ENCODE measurements at places on chromosomes 13 and 19.

- no peaks in the 10 kb centered on the region for H3K27me3 ChIP-seq
- no peak overlapping the region for H3K4me3 ChIP-seq
- DNase-seq, result no peak
- no peak overlapping the region for H3K27ac ChIP-seq
- peaks cover 8% of the 10 kb centered on the region for H3K36me3 ChIP-seq
These were observed 29.8 kb downstream of the DZIP1 start for GRCh38 chr13:95614641-95615245.

GRCh38 chr19:55152017-55152416 lies 3.0 kb upstream of the TNNT1 start:
- no peaks in the 10 kb centered on the region for H3K4me1 ChIP-seq
- no peaks in the 10 kb centered on the region for H3K27me3 ChIP-seq
- DNase-seq, result no peak
- H3K4me3 ChIP-seq, result no peak overlapping the region
- no peaks in the 10 kb centered on the region for H3K36me3 ChIP-seq

GRCh38 chr19:48403606-48404005 lies 10.1 kb downstream of the GRIN2D start:
- no peak overlapping the region for H3K4me3 ChIP-seq
- H3K4me1 ChIP-seq, result peaks cover 1% of the 10 kb centered on the region
- DNase-seq, result peak; percentile 91

DNA sequence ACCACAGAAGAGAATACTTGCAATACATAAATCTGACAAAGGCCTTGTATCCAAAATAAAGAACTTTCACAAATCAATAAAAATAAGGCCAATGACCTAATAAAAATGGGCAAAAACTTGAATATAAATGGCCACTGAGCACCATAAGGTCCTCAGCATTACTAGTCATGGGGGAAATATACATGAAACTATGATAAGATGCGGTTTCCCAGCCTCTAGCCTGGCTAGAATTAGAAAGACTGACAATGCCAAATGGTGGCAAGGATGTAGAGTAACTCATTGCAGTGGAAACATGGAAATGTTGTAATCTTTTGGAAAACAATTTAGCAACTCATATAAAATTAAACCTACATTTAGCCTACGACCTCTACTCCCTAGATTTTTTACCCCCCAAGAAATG lies 227.1 kb downstream of the GGACT start:
- DNase-seq, result no peak
- H3K4me3 ChIP-seq, result no peak overlapping the region
- no peaks in the 10 kb centered on the region for H3K27me3 ChIP-seq
- no peak overlapping the region for H3K27ac ChIP-seq
- H3K36me3 ChIP-seq, result no peaks in the 10 kb centered on the region
- peaks cover 2% of the 10 kb centered on the region for H3K4me1 ChIP-seq

DNA sequence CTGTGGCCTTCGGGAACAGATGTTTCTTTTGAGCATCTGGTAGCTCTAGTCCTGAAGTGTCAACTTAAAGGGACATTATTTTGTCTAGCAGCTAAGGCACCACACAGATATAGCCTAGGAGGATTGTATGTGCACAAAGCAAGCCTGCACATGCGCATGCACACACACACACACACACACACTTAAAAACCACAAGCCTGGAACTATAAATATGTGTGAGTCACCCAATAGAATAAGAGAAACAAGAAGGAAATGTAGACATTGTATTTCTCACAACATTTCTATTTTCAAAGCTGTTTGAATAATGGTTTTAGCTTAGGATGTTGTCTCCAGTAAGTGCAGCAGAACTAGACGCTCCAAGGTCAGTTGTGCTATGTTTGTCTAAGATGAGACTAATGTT lies 516.5 kb downstream of the SUCLA2 start:
- DNase-seq, result no peak
- H3K27me3 ChIP-seq, result no peaks in the 10 kb centered on the region
- H3K4me3 ChIP-seq, result no peak overlapping the region
- no peaks in the 10 kb centered on the region for H3K36me3 ChIP-seq

- H3K4me1 ChIP-seq, result no peaks in the 10 kb centered on the region
- no peaks in the 10 kb centered on the region for H3K27me3 ChIP-seq
- H3K36me3 ChIP-seq, result no peaks in the 10 kb centered on the region
- DNase-seq, result no peak
- H3K27ac ChIP-seq, result no peak overlapping the region
- no peak overlapping the region for H3K4me3 ChIP-seq
These were observed 13.6 kb downstream of the EPN1 start for GRCh38 chr19:55688422-55689218.

DNA sequence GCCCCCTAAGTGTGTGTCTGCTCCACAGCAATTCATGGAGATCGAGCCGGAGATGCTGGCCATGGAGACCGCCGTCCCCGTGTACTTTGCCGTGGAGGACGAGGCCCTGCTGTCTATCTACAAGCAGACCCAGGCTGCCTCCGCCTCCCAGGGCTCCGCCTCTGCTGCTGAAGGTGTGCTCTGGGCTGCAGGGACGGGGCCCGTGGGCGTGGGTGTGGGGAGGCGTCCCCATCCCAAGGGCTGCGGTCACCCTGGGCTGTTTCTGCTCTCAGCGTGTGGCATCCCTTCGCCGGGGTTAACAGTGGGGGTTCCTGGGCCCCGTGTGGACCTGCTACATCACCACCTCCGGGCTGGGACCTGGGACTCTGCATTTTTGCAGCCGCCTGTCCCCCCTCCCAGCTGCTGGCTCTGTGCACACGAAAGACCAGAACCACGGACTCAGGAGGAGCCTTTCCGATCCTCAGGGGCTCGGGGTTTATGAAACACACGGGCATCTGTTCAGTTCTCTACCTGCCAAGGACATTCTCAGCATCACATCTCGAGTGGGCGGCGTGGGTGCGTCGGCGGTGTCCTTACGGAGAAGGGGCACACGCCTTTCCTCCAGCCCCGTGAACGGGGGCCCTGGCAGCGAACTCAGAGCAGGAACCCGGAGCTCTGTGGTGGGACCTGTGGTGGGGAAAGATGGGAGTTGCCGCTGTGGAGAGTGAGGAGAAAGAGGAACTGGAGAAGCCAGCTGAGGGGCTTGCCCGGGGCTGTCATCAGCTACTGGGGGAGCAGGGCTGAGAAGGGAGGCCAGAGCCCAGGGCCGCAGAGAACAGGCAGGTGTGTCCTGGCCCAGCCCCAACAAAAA lies 7.8 kb downstream of the NCLN start:
- no peak overlapping the region for H3K4me3 ChIP-seq
- H3K36me3 ChIP-seq, result no peaks in the 10 kb centered on the region
- no peak for DNase-seq
- H3K27me3 ChIP-seq, result no peaks in the 10 kb centered on the region
- no peaks in the 10 kb centered on the region for H3K4me1 ChIP-seq
- no peak overlapping the region for H3K27ac ChIP-seq

- H3K27me3 ChIP-seq, result no peaks in the 10 kb centered on the region
- H3K36me3 ChIP-seq, result no peaks in the 10 kb centered on the region
- no peak overlapping the region for H3K27ac ChIP-seq
- H3K4me1 ChIP-seq, result no peaks in the 10 kb centered on the region
These were observed 83.3 kb downstream of the ERCC5 start for GRCh38 chr13:102928941-102929675.

DNA sequence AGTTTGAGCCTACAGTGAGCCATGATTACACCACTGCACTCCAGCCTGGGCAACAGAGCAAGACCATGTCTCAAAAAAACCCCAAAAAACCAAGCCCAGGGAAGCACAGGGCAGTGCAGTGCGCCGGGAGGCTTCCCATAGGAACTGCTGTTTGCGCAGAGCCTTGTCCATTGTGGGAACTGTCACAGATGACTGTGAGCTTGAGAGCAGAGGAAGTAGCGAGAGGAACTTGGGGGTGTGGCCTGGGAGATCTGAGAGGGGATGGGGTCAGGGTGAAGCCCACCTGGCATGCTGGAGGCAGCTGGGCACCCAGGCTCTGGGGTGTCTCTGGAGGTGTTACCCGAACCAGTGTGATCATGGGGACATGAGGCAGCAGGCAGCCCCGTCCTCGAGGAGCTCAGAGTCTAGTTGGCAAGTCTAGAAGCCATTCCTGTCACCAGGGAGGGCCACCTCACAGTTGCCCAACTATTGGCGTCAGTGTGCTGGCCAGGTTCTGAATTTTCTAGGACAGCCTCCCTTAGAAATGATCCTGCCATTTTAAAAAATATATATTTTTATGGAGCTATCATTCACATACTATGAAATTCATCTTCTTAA lies 10.4 kb downstream of the KDM4B start:
- no peaks in the 10 kb centered on the region for H3K36me3 ChIP-seq
- no peak overlapping the region for H3K27ac ChIP-seq
- H3K4me3 ChIP-seq, result no peak overlapping the region
- no peak for DNase-seq

DNA sequence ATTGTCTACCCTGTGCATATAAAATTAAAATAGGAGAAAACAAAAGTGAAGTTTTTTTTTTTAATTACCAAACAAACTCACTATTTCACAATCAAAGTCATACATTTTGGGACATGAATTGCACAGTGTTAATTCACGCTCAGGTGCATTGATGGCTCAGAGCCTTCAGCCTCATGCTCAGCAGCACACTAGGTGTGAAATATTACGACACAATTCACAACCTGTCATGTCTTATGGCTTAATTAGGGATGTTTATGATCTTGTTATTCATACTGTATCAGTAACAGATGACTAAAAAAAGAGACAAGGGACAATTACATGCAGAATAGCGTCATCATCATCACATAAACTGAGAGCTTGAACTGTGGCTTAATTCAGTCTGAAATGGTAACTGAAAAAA lies 2005.5 kb upstream of the PCDH20 start:
- no peak overlapping the region for H3K27ac ChIP-seq
- H3K4me1 ChIP-seq, result no peaks in the 10 kb centered on the region
- H3K36me3 ChIP-seq, result no peaks in the 10 kb centered on the region
- H3K27me3 ChIP-seq, result no peaks in the 10 kb centered on the region
- no peak overlapping the region for H3K4me3 ChIP-seq

- H3K4me1 ChIP-seq, result peaks cover 6% of the 10 kb centered on the region
- no peaks in the 10 kb centered on the region for H3K36me3 ChIP-seq
- DNase-seq, result peak; percentile 62
These were observed 14.7 kb downstream of the LRCH1 start for GRCh38 chr13:46567671-46568070.

GRCh38 chr19:34667349-34668076 lies 9.4 kb downstream of the SCGB2B2 start:
- H3K27me3 ChIP-seq, result no peaks in the 10 kb centered on the region
- no peaks in the 10 kb centered on the region for H3K36me3 ChIP-seq
- H3K4me1 ChIP-seq, result no peaks in the 10 kb centered on the region
- no peak overlapping the region for H3K27ac ChIP-seq
- no peak overlapping the region for H3K4me3 ChIP-seq
